ENCODE measurements at places on chromosomes 11 and 22.

DNA sequence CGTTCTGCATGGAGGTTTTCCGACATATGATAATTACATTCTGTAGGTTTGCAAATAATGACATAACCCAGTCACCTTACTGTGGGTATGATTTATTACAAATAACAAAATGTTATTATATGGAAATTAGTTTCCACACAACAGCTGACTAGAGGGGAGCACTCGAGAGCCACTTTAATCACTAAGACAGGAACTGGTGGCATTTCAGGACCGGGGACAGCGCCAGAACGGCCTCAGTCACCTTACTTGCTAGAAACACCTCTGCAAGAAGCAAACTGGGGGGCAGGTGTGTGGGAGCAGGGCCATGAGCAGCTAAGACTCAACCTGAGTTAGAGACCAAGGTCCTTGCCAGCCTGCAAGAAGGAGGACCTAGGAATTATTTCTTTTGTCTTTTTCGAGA is 199.9 kb downstream of the DSCAML1 start:
- DNase-seq, result no peak

DNA sequence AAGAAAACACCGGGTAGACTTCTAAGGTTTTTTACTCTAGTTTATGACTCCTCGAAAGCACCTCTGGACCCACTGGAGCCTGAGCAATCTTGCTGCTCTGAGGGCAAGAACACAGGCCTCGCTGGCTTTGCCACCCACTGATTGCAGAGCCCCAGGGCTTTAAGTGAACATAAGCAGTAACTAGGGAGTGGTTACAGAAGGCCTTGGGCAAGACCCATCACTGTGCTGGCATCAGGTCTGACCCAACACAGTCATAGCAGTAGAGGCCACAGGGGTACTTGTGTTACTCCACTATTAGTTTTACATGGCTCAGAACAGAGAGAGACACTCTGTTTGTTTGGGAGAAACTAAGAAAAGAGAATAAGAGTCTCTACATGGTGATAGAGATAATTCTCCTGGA is 684.5 kb downstream of the FAM181B start:
- DNase-seq, result no peak

- DNase-seq, result no peak
Observed at GRCh38 chr11:76234021-76234415, 27.7 kb upstream of the WNT11 start.

DNA sequence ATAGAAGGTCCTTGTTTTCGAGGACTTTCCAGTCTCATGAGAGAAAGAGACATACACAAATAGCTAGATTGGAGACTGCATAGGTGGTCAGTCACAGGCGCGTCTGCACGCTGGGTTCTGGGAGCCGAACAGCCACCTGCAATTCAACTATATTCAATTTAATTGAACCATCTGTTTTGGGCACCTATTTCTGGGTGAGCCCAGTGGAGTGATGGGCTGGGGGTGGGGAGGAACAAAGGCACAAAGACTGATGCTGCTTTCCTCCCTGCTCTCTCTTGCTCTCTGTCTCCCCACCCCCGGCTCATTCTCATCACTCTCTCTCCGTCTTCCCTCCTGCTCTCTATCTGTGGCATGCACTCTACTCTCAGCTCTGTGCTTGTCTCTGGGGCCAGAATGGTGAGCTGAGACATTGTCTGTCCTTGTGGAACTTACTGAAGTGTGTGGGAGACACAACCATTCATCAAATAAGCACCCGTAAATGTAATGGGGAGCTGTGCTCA is 48.1 kb upstream of the B3GAT1 start:
- no peak for DNase-seq

DNA sequence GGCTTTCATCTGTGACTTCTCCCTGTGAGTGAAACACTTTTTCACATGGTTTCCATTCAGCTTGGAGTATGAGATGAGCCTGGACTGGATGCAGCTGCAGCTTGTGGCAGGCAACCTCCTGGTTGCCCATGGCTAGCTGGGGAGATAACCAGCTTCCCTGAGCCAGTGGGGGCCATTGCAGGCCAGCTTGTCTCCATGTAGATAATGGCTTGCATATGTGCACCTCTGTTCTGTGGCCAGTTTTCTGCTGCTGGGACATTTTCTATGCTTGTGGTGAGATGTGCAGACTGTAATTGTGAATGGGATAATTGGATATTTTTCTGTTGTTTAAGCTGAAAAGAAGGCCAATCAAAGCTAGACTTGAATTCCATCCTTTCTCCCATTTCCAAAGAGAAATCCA is 38.5 kb downstream of the INSC start:
- no peak for DNase-seq

GRCh38 chr11:38498721-38499120 is 1900.7 kb upstream of the RAG2 start:
- no peak for DNase-seq

DNA sequence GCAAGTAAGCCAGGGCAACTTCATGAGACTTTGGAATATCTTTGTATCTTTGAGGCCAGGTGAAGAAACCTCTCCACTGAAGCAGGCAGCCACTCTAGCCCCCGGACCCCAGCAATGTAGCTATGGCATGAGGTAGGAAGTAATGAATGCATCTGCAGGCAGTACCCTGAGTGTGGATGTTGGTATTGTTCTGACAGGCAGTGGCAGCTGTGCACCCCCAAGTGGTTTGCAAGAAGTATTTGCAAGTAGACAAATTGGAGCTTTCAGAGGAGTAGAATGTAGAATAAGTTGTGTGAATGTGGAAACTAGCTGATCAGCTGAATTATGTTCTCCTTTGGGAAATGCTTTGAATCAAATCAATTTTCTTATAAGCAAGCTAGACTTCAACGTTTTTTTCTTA is 194.4 kb upstream of the PGR start:
- no peak for DNase-seq

GRCh38 chr11:83035070-83035854 is 36.4 kb downstream of the RAB30 start:
- no peak for DNase-seq

DNA sequence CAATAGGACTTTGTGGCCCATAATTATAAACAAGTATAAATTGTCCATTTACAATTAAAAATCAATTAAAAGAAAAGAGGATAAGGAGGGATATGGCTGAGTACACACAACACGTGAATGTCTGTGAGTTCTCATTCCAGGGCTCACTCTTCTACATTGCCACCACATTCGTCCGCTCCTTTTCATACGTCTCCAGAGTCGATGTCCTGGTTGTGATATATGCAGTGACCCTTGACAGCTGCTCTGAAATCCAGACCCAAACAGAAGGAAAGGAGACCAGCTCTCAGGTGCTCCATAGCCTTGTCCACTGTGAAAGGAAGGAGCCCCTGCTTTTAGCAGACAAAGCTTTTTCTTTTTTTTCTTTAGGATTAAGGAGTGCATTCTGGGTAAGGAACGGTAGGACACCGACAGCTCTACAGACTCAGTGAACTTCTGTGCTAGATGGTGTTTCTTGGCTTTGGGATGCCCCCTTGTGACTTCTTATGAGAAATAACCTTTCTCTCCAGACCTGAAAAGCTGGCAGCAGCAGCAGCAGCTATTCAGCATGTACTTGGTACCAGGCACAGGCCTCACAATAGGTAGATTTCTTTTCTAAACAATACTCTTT is 19.7 kb upstream of the DNAJB13 start:
- peak; percentile 48 for DNase-seq

GRCh38 chr22:37026325-37026724 is 6.8 kb downstream of the MPST start:
- DNase-seq, result no peak

- DNase-seq, result peak; percentile 87
Observed at GRCh38 chr11:69638941-69639681, 1.8 kb upstream of the CCND1 start.

DNA sequence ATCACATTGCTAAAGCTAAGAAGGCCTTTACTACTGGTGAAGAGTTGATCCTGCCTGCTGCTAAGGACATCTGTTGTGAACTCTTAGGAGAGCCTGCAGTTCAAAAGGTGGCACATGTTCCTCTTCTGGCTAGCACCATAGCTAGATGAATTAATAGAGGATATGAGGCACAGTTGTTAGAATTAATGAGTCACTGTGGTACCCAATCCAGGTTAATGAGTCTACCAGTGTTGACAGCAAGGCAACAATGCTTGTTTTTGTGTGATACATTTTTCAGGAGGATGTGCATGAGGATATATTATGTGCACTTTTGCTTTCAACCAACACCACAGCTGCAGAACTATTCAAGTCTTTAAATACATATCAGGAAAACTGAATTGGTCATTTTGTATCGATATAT is 12.0 kb downstream of the C11orf58 start:
- no peak for DNase-seq

- no peak for DNase-seq
Observed at GRCh38 chr22:35352214-35353111, 28.4 kb upstream of the HMOX1 start.

- DNase-seq, result no peak
Observed at GRCh38 chr22:46105494-46106278, 44.6 kb upstream of the PPARA start.

DNA sequence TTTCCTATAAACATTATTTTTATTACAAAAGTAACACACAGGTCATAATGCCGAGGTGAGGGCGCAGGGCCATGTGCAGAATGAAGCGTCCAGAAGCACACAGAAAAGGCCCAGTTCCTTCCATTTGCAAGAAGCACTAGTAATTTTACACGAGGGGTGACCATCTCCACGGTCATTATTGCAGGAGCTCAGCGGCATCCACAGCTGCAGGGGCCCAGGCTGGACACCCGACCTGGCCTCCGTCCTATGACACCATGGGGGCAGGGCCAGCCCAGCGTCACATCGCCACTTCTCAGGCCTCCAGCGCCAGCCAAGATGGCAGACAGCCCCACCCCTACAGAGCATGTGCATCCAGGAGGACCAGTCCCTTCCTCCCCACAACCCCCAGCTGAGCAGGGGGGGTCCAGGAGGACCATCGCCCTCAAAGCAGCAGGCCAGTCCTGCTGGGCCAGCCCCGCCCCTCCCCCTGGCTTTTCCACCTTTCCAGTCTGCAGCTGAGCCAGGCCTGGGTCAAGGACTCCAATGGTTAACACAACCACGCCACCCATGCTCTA is 3.5 kb downstream of the IGF2 start:
- no peak for DNase-seq

- no peak for DNase-seq
Observed at GRCh38 chr22:19951346-19951745, 9.7 kb upstream of the TXNRD2 start.

DNA sequence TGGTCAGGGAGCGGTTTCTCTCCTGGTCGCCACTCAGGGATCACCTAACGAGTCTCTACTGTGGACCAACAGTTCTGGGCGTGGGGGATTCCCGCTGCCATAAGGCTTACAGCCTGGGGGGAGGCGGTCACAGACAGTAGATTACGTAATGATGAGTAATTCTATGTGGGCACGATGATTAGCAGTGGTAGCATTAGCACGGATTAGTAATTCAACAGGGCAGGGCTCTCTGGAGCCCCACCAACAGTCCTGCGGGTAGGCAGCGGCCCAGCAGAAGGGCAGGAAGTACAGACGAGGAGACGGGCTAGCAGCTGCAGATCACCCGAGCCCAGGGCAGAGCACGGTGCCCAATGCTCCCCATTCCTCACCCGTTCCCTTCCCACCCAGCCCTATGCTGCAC is 3.6 kb downstream of the SHISAL1 start:
- DNase-seq, result no peak

DNA sequence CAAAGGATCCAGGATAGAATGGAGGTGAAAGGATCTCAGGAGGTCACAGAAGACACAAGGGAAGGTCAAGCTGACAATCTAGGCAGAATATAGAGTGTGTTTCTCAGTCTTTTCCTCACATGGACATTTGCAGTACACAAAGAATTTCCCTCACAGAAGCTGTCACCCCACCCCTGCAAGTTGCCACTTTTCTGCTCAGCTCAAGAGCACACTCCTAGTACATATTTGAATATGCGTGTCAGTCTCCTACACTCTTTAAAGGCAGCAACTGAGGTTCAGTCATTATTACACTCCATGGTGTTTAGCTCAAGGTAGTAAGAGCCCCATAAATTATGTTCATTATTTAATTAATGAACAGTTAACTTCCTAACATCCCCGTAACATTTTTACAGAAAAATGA is 59.1 kb downstream of the ETS1 start:
- DNase-seq, result no peak

DNA sequence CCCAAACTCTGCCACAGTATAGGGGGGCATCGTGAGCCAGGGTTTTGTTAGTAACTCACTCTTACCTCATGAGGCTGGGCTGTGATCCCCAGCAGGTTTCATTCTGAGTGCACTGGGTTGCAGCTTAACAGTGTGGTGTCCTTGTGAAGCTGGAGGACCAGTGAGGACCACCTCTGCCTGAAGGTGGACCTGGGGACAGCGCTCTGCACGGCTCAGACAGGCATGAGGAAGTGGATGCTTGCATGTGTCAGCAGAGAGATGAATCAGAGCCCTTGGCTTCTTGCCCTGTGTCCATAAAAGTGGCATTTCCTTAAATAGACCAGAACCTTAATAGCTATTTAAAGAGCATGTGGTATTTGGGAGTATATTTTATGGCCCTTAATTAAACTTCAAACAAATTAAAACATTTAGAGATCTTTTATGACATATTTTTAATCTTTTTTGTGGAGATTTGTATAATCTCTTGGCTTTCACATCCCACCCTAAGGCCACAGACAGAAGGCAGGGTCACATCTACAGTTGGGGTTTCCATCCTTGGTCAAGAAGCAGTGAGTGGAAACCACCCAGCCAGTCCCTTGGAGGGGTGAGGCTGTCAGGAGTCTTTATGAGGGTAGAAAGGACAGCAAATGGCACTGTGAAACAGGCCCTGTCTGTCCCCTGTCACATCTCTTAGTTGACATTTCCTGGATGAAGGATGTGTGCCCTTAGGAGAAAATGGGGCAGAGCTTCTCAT is 24.8 kb upstream of the ADORA2A start:
- DNase-seq, result no peak

DNA sequence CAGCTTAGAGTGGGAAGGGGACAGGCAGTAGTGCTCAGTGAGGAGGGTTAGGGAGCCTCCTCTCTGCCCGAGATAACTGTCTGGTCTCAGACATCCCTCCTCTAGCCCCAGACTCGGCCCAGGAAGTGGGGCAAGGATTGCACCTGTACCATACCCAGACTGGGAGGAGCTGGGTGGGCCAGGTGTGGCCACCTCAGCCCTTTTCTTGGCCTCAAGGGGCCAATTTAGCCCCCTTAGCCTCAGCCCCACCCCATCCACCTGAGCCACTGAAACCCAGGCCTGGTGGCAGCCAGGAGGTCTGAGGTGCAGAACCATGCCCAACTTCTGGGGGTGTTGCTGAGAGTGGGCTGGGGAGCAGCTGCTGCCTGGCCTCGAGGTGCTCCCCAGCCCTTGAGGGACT is 6.5 kb downstream of the RELT start:
- no peak for DNase-seq

- DNase-seq, result no peak
Observed at GRCh38 chr11:19368726-19369375, 128.1 kb upstream of the E2F8 start.

DNA sequence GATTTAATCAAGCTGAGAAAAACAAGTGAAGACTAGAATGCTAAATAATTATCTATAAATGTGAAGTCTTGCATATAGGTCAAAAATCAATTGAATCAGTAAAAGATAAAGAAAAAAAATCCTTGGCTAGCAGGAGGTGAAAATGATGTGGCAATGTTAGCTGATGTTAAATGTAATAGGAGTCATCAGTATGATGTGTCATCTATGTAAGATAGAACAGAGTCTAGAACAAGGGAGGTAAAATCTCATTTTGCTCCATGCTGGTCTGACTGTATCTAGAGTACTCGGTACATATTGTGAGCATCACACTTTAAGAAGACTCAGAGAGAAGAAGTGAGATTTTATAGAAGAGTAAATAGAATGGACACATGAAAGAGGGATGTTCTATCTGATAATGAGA is 721.2 kb downstream of the ETS1 start:
- DNase-seq, result no peak
